Tibial artery (tissue), 4 donors: ENCODE measurements at places on chromosomes 16 and 17.

- H3K4me3 ChIP-seq = no peak overlapping the region
- H3K27ac ChIP-seq = no peak overlapping the region
- H3K27me3 ChIP-seq = no peaks in the 10 kb centered on the region
- H3K4me1 ChIP-seq = no peaks in the 10 kb centered on the region
These were observed 116.6 kb upstream of the SALL1 start for GRCh38 chr16:51267681-51268080.

DNA sequence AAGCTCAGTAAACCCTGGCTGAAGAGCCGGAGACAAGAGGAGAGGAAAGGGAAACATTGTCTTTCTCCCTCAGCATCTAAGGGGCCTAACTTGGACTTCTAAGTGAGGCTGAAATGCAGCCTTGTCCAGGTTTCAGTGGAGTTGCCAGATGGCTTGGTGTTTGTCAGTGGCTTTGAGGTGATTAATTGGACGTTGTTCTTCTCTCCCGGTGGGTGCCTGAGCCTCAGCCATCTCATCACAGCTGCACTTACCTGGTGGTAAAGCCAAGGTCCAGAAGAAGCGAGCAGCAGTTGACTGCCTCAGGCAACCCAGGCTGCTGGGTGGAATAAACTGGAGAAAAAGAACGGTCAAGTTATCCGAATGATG lies 202.2 kb upstream of the NLRP1 start:
- no peaks in the 10 kb centered on the region for H3K36me3 ChIP-seq
- peaks cover 5% of the 10 kb centered on the region for H3K27me3 ChIP-seq
- H3K4me1 ChIP-seq = no peaks in the 10 kb centered on the region
- no peak overlapping the region for H3K4me3 ChIP-seq
- H3K27ac ChIP-seq = no peak overlapping the region

- H3K4me3 ChIP-seq = peak overlapping the region; percentile 38
- no peaks in the 10 kb centered on the region for H3K36me3 ChIP-seq
- peak overlapping the region; percentile 90 for H3K27ac ChIP-seq
- peak; percentile 95 for DNase-seq
- peaks cover 65% of the 10 kb centered on the region for H3K4me1 ChIP-seq
These were observed 70.1 kb upstream of the CREBBP start for GRCh38 chr16:3950343-3951193.

DNA sequence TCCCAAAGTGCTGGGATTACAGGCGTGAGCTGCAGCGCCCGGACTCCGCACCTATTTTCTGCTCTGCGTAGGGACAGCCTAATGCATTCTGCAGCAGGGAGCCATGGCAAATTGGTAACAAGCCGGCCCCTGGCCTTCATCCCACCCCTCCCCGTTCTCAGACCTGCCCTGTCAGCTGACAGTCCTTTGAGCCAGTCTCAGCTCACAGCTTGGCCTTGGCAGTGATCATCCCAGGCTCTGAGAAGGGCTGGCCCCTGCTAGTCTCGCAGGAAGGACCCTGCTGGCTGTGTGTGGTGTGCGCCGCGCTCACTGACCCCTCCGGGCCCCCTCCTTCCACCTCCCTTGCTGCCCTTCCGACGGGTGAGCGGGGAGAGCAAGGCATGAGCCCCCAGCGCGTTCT lies 10.3 kb upstream of the NPTX1 start:
- H3K27ac ChIP-seq = no peak overlapping the region
- H3K27me3 ChIP-seq = peaks cover 4% of the 10 kb centered on the region
- no peak for DNase-seq
- no peak overlapping the region for H3K4me3 ChIP-seq

DNA sequence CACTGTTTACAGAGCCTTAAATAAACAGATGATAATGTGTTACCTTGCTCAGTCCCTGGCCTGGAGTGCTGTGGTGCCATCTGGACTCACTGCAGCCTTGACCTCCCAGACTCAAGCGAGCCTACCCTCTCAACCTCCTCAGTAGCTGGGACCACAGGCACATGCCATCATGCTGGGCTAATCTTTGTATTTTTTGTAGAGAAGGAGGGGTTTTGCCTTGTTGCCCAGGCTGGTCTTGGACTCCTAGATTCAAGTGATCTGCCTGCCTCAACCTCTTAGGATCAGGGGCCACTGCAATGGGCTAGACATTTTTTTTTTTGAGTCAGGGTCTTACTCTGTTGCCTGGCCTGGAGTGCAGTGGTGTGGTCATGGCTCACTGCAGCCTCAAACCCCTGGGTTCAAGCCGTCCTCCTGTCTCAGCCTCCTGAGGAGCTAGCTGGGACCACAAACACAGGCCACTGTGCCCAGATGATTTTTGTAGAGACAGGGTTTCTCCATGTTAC lies 5.0 kb upstream of the NAGLU start:
- peaks cover 44% of the 10 kb centered on the region for H3K4me1 ChIP-seq
- no peak overlapping the region for H3K4me3 ChIP-seq
- no peak for DNase-seq

- DNase-seq = no peak
- no peak overlapping the region for H3K27ac ChIP-seq
- H3K4me3 ChIP-seq = no peak overlapping the region
- H3K36me3 ChIP-seq = no peaks in the 10 kb centered on the region
- peaks cover 8% of the 10 kb centered on the region for H3K27me3 ChIP-seq
These were observed 32.2 kb downstream of the MARCHF10 start for GRCh38 chr17:62775876-62776275.

GRCh38 chr17:14205380-14205779 lies 31.3 kb downstream of the CDRT15 start:
- H3K4me3 ChIP-seq = no peak overlapping the region
- no peaks in the 10 kb centered on the region for H3K4me1 ChIP-seq
- peaks cover 41% of the 10 kb centered on the region for H3K36me3 ChIP-seq

DNA sequence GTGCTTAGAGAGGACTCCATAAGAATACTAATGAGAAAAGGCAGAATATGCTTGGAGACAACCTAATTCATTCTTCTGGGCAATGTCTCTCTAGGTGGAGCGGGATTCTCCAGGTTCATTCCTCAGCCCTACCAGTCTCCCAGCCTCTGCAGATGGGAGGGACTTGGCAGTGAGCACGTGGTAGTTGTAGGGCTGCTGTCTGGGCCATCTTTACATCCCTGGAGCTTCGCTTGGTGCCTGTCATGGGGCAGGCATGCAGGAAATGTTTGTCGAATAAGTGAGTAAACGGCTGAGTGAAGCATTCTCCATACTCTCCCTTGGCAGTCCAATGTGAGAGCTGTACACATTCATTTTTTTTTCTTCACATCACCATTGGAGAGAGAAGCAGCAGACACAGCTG lies 387.5 kb downstream of the UTP18 start:
- no peaks in the 10 kb centered on the region for H3K36me3 ChIP-seq
- no peaks in the 10 kb centered on the region for H3K4me1 ChIP-seq
- no peak overlapping the region for H3K4me3 ChIP-seq
- no peaks in the 10 kb centered on the region for H3K27me3 ChIP-seq
- no peak overlapping the region for H3K27ac ChIP-seq
- no peak for DNase-seq

DNA sequence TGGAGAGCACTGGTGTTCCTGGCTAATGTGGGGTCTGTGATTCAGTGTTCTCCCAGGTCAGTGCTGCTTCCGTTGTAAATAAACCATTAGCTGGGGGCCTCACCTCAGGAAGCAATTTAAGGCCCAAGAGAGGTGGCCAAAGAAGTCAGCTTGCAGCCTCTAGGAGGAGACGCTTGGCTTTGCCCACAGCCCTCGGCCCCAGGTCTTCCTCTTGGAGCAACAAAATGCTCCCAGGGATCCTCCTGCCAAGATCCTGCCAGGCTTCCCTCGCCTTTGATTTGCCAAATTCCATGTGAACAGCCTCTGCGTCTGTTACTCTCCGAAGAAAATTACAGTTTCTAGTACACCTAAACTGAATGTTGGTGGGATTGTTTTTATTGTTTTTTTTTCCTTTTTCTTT lies 62.4 kb upstream of the TBX2 start:
- DNase-seq = no peak
- H3K4me1 ChIP-seq = no peaks in the 10 kb centered on the region
- H3K4me3 ChIP-seq = no peak overlapping the region
- peak overlapping the region; percentile 76 for H3K27ac ChIP-seq
- no peaks in the 10 kb centered on the region for H3K36me3 ChIP-seq
- no peaks in the 10 kb centered on the region for H3K27me3 ChIP-seq

DNA sequence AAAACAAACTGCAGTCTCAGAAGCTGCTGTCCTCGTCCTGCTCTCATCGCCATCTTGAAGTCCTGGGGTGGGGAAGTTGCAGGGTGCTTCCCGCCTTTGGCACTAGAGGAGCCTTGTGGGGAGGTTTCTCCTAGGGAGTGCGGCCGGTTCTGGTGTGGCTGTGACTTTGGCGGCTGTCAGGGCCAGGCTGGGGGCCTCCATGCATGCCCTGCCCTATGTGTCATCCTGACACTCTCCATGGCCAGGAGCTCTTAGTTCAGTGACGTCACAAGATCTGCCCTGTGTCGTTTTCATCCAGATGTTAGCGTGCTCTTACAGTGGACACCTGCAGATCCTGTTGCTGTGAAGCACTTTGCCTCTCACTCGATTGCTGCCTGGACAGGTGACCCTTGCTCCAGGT lies 49.6 kb downstream of the PLD6 start:
- peaks cover 92% of the 10 kb centered on the region for H3K36me3 ChIP-seq
- H3K27me3 ChIP-seq = no peaks in the 10 kb centered on the region
- no peaks in the 10 kb centered on the region for H3K4me1 ChIP-seq
- H3K27ac ChIP-seq = no peak overlapping the region
- no peak for DNase-seq

DNA sequence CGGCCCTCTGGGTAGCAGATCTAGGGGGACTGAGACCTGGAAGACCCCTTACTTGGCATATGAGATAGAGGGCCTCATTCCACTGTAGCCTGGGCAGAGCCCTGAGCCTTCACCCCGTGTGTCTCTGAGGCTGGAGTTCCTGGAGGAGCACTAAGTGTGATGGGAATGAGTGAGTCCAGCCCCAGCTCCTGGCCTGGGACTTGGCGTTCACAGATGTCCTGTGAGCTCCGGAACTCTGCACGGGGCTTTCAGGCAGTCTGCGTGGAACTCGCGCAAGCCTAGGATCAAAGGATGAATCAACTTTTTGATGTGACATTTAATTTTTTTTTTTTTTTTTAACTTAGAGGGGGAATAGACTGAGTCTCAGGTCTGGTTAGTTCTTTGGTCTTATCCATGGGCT lies 1.8 kb downstream of the NKD1 start:
- H3K36me3 ChIP-seq = no peaks in the 10 kb centered on the region
- peak; percentile 43 for DNase-seq
- peaks cover 32% of the 10 kb centered on the region for H3K4me1 ChIP-seq
- H3K27me3 ChIP-seq = no peaks in the 10 kb centered on the region
- H3K4me3 ChIP-seq = peak overlapping the region; percentile 89
- peak overlapping the region; percentile 87 for H3K27ac ChIP-seq

DNA sequence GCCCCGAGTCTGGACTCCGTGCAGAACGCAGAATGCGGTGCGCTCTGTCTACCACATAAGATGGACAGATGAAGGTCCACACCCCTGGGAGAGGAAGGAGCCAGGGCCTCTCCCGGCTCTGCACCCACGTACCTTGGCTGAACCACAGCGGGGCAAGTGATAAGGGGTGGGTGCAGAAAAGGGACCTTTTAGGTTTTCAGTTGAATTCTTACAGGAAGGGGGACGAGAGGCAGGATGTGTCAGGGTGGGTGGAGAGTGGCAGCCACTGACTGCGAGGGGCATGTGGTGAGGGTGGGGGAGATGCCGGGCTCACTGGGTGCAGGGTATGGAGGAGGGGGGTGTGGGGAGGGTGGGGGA lies 372 bp downstream of the CD300A start:
- no peaks in the 10 kb centered on the region for H3K4me1 ChIP-seq
- peak overlapping the region; percentile 30 for H3K4me3 ChIP-seq
- H3K36me3 ChIP-seq = no peaks in the 10 kb centered on the region
- peaks cover 37% of the 10 kb centered on the region for H3K27me3 ChIP-seq
- no peak overlapping the region for H3K27ac ChIP-seq
- DNase-seq = no peak

DNA sequence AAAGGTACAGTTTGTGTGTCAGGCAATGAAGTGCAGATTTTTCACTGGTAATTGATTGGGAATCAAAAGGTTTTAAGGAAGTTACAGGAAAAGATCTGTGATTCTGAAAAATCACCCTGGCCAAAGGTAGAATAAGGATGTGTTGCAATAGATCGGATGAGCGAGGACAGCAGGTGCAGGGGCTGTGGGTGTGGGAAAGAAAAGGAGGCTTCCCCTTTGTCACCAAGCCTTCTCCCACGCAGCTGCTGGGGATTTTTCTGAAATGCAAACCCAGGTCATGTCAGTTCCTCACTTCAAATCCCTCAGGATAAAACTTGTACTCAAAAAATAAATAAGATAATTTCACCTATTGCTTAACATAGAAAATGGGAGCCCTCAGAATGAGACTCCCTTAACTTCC lies 47.9 kb upstream of the ARHGAP17 start:
- peaks cover 6% of the 10 kb centered on the region for H3K4me1 ChIP-seq
- no peak for DNase-seq
- no peaks in the 10 kb centered on the region for H3K27me3 ChIP-seq
- no peak overlapping the region for H3K4me3 ChIP-seq

- H3K36me3 ChIP-seq = no peaks in the 10 kb centered on the region
- H3K4me3 ChIP-seq = no peak overlapping the region
- peaks cover 8% of the 10 kb centered on the region for H3K4me1 ChIP-seq
- peak overlapping the region; percentile 67 for H3K27ac ChIP-seq
- no peaks in the 10 kb centered on the region for H3K27me3 ChIP-seq
These were observed 48.5 kb upstream of the HS3ST2 start for GRCh38 chr16:22765479-22765878.

DNA sequence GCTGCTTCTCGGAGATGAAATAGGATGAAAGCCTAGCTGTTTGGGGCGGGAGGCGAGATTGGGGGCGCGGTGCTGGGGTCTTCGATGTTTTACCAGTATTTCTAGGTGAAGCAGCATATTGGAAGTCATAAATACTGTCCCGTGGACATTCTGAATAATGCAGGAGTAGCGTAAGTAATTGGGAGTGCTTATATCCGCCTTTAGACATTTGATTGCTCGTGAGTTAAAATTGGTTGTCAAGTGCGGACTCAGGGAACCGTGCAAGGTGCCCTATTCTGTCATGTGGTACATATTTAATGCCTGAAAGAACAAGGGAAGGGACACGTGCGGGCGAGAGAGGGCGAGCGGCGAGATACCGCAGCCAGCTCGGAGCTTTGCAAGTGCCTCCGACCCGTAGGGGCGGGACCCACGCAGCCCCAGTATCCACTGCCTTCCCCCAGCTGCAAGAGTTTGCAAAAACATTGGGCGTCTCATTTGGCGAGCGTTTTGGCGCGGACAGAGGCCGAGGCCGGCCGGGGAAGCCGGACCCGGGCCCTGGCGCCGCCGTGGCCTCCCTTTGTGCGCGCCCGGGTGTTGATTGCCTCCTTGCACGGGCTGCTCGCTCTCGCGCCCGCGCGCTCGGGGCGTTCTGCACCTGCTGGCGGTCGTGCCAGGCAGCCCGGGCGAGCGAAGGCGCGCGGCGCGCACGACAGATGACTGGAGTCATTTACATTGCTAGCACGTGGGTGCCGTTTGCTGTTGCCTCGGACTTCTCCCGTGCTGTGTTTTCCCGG lies 849.8 kb upstream of the RBFOX1 start:
- no peak overlapping the region for H3K27ac ChIP-seq
- DNase-seq = no peak
- H3K27me3 ChIP-seq = peaks cover 10% of the 10 kb centered on the region
- H3K36me3 ChIP-seq = no peaks in the 10 kb centered on the region
- no peaks in the 10 kb centered on the region for H3K4me1 ChIP-seq
